Hippocampal formation (tissue), 2 donors: ENCODE measurements at places on chromosomes 16 and 17.

GRCh38 chr17:43694081-43694870 lies 32.6 kb upstream of the MEOX1 start:
- peak; percentile 71 for DNase-seq

GRCh38 chr17:10837921-10838320 lies at the start of gene PIRT:
Gene PIRT (minus strand): TSS chr17:10838087. CDS start chr17:10825645, 12,442 bp downstream.
- DNase-seq: no peak

DNA sequence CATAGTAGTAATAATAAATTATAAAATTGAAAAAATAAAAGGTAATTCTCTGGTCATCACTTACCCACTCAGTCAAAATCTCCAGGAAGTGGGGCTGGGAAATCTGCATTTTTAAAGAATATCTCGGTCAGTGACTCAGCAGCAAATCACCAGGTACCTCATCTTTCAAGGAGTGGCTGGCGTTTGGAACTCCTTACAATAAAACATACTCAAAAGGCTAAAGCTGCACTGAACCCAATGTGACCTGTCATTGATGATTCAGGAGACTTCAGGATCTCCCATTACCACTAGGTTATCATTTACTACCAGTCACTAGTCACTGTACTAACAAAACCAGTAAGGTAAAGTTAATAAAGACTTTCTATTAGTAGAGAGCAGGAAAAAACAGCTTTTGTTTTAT lies 21.5 kb upstream of the RFFL start:
- DNase-seq: no peak

DNA sequence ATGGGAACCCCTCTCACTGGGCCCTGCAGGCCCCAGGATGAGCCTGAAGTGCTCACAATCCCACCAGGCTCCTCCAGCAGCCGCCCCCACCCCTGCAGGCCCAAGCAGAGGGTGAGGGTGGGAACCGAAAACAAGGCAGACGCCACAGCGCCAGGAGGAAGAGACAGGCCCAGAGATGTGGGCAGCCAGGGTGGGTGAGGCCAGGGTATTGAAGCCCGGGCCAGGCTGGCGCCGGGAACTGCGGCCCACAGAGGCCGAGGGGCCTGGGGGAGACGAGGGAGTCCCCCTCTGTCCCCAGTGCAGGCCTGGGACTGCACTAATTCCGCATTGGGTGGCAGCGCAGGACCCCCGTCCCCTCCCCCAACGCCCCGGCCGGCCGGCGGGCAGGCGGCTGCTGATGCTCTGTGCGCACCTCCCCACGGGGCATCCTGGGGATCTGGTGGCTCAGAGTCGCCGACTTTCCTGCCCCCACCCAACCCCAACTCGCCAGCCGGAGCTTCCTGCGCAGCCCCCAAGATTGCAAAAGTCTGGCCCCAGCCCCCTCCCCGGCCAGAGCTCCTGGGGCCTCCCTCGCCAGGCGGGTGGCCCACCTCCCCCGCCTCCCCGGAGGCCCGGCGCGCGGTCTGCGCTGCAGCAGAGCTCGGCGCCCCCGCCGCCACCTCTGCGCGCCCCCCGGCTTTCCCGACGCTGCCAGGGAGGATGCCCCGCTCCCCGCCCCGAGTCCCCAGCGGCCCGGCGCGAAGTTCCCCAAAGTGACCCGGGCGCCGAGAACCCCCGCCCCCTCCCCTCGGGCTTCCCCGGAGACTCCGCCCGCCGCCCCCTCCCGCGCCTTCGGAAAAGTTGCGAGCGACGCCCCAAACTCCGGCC lies 107.8 kb downstream of the ENGASE start:
- DNase-seq: no peak

DNA sequence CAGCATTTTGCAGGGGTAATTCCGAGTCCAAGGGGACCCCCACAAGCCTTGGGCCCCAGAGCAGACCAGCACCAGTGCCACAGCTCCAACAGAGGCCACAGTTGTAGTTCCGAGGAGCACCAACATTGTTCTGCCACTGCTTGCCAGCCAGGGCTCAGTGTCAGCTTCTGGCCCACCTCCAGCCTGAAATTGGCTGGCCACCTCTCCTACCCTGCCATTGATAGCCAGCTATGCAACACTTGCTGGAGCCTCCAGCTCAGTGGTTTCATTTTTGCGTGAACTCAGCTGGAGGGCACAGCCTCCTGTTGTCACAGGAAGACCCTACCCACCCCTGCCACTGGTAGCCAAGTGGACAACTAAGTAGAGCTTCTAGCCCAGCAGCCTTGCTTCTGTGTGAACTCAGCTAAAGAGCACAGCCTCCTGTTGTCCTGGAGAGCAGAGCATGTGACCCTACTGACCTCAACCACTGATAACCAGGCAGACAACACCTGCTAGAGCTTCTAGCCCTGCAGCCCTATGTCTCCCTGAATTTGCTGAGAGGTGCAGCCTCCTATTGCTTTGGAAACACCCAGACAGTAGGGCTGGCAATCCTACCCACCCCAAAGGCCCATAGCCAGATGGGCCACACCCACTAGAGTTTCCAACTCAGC lies 24.9 kb downstream of the HYDIN start:
- peak; percentile 27 for DNase-seq

DNA sequence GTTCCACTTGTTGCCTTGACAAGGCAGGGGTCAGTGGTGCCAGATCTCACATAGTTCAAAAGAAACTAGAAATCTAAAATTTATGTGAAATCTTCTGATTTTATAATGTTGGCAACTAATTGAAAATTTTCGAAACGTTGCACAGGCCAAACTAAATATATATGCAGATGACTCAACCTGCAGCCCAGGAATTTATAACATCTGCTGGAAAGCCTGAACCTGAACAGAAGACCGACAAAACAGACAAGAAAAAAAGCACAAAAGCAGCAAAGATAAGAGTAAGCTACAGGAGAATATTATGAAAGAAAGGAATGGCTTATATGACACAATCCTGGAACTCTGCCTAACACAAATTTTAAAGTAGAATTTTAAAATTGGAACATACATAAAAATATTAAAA lies 207.6 kb downstream of the CEP112 start:
- no peak for DNase-seq

DNA sequence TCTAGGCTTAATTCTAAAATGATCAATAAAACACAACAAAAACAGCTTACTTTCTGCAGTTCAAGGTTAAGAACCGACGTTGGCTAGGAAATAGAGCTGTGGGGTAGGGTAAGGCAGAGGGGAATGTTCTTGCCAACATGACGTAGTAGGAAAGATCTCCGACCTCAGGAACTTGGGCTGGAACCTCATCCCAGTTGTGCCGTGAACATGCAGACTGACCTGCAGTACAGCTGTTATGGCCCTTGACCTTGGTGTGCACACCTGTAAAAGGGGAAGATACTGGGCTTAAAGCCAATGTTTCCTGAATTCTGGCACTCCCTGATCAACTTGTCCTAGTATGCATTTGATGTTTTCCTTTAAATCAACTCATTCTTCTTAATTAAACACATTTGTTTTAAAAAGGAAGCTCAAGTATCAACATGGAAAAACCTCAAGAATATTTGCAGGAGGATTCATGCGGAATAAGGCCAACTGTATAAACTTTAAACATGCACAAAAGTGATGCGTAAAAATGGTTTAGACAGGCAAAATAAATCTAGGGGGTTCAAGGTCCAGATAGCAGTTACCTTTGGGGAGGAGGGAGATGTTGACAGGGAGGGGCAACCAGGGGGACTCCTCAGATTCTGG lies 14.2 kb upstream of the SLC6A2 start:
- DNase-seq: no peak

GRCh38 chr16:50152807-50153595 lies at the start of gene TENT4B:
Gene TENT4B (plus strand): TSS chr16:50153306. CDS start chr16:50153622, 316 bp downstream.
- peak; percentile 84 for DNase-seq

GRCh38 chr17:63826468-63827001 lies 696 bp upstream of the PSMC5 start:
- no peak for DNase-seq

DNA sequence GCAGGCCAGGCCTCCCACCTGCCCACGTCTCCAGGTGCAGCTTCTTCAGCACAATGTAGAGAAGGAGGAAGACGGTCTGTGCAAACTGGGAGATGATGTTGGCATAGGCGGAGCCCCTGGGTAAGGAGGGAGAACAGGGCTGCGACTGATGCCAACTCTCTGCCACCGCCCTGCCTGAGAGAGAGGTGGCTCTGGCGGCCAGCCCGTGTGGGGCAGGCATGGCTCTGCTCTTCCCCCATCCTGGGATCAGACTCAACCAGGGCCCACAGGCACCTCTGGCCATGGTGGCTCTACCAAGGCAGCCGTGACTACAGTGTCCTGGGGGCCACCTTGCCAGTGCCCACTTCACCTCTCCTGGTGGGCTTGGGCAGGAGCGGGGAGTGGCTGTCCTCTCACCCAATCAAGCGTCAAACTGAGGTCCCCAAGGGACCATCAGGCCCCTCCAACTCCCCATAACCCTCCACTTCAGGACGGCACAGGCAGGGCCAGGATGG lies 8.6 kb downstream of the SLC47A2 start:
- no peak for DNase-seq

DNA sequence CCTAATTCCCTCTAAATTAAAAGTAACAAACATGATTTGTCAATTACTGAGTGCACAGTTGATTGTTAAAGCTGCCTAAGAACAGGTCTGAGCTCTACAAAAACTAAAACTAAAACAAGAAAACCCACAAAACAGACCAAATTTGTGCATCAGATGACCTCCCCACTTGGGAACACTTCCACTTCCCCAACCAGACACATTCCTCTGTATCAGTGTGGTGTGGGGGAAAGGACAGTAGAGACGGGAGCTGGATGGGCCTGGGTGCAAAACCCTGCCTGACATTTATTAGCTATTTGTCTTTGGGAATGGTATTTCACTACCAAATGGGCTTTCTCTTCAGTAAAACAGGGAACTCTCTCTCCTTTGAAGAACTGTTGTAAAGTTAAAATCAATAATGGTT lies 29.8 kb downstream of the STAT3 start:
- no peak for DNase-seq

DNA sequence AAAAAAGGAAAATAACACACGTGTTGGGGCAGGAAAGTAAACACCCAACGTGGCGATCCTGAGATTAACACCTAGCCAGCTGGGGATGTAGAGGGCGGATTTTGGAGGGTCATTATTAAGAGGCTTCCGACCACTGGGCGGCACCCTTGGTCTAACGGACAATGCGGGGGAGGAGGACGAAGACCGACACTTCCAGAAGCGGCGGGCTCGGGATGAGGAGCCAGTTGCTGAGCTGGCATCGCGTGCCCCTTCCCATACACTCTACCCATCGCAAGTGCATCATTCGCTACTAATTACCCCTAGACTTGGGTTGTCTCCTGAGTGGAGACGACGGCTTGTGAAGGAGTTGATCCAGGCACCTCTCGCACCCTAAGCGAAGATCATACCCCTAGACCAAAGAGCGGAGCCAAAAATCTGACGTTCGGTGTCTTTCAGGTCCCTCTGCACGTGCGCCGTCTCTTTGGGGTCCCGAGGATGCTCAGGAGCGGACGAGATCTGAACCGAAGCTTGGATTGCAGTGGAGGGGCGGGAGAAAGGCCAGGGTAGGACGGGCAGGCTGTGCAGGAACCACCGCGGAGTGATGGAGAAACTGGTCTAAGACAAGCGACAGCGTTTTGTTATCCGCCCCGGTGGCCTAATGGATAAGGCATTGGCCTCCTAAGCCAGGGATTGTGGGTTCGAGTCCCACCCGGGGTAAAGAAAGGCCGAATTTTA lies 17.6 kb downstream of the ZNF213 start:
- peak; percentile 76 for DNase-seq

DNA sequence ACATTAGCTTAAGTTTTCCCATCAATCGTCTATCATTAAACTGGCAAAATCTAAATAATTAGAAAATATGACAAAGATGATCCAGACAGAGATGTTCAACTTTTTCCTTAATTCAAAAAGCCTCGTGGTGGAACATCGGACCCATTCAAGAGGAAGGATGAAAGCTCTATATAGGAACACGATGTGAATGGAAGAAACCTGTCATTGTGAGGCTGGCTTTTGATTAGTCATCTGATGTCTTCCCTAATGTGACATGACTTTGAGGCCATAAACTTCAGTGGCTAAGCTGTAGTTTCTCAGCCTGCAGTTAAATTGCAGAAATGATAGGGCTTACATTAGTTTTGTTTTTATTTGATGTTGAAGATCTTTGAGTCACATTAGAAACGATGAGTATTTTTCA lies 1.0 kb downstream of the AMZ2 start:
- no peak for DNase-seq

DNA sequence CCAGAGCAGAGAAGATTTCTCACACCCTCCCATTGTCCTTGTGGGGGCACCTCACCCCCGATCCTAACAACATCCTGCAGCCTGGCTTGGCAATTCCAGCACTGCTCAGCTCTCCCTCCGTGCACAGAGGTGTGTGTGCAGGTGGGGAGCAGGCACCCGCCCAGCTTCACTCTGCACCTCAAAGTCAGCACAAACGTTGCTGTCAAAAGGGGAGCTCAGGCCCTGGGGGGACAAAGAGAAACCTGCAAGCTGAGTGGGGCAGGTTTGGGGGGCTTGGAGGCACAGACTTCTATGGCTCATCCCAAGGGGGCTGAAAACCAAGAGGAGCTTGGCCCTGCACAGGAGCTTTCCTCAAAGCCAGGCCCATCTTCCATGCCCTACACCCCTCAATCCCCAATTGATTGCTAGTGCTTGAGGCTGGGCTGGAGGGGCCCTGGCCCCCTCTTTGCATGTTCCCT lies 231.9 kb upstream of the TNRC6C start:
- DNase-seq: no peak

DNA sequence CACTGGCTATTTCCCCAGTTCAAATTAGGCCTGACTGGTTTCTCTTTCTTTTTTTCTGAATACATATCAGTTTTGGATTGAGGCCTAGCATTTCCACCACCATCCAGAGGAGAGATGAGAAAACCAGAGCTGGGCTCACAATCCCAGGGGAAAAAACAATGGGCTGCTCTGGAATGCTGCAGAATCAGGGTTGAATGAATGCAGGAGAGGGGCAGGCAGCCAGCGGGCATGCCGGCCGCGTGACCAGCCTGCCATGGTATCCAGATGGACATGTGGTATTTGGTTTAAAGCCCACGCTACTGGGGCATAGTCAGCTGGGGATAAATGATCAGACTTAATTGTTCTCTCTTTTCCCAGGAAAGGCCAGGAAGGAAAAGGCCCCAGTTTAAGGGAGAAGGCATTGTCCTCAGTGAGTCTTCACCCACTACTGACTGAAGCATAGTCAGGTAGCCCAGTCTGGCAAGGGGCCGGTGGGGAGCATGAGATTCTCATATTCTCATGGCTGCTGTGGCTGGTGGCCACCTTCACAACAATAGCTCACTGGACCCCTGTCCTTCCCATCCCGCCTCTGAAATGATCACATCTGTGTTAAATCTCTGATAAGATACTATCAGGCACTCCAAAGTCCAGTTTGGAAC lies 38.7 kb upstream of the RHOT1 start:
- DNase-seq: peak; percentile 23

DNA sequence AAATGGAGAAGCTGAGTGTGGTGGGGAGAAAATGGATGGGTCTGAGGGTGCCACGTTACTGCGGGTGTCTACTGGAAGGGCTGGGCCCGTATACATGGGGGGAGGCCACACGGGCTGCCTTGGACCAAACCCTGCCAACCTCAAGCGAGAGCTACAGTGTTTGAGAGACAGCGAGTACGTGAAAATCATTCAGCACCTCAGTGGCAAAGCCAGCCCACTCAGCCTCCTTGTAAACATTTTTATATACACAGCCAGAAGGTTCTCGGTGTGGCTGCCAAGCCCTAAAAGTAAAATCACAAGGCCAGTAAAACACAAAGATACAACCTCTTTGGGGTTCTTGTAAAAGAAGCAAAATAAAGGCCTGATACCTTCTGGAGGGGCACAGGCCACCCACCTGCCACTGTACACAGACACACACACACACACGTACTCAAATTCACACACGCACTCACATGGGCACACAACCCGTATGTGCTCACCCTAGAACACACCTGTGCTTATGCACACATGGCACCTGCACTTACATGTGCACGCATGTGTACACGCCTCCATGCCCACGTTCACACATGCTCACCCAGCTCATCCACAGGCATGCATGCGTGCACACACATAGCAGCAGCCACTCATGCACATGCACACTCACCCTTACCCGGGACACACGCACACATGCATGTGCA lies 102.8 kb downstream of the GSG1L start:
- DNase-seq: no peak
